ENCODE measurements at places on chromosomes 16 and 17. TPM values are rescaled to one million over a fixed set of nuclear protein-coding genes. Genes with fewer than 3 reads are reported as not detected.

Gene BIRC5
- total RNA-seq, result 30.9 TPM

Gene SCPEP1
- total RNA-seq, result 36.0 TPM

Gene MT4
- total RNA-seq, result not detected

Gene OR2C1
- not detected for total RNA-seq

Gene GUCY2D
- total RNA-seq, result 0.22 TPM

Gene MIS12
- 20.2 TPM for total RNA-seq

Gene ZDHHC1
- 9.6 TPM for total RNA-seq

GRCh38 chr16:17743158-17743557 lies 272.4 kb upstream of the XYLT1 start:
- no peak for DNase-seq

- DNase-seq, result peak; percentile 72
Measured at GRCh38 chr17:48593126-48593829, at the start of gene HOXB5. Gene HOXB5, minus strand, starts transcription at chr17:48593779. Its CDS starts 97 bp downstream, at chr17:48593682.

DNA sequence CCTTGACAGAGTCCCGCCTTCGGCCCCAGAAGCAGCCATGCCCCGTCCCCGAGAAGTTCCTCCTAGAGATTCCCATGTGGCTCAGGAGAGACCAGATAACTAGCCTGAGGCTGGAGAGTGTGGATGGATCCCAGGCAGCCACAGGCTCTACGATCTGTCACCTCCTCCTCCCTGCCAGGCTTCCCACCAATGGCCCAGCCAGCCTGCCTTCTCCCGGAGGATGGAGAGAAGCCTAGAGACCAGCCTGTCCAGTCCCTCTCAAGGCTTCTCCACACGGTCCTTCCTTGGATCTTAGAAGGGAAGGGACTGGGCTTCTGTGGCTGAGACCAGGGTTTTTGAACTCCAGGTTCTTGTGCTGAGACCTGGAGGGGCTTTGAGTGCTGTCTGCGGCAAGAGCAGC lies 1.6 kb upstream of the SMTNL2 start:
- DNase-seq, result no peak

GRCh38 chr17:27946513-27946912 lies 53.3 kb upstream of the LYRM9 start:
- DNase-seq, result no peak

DNA sequence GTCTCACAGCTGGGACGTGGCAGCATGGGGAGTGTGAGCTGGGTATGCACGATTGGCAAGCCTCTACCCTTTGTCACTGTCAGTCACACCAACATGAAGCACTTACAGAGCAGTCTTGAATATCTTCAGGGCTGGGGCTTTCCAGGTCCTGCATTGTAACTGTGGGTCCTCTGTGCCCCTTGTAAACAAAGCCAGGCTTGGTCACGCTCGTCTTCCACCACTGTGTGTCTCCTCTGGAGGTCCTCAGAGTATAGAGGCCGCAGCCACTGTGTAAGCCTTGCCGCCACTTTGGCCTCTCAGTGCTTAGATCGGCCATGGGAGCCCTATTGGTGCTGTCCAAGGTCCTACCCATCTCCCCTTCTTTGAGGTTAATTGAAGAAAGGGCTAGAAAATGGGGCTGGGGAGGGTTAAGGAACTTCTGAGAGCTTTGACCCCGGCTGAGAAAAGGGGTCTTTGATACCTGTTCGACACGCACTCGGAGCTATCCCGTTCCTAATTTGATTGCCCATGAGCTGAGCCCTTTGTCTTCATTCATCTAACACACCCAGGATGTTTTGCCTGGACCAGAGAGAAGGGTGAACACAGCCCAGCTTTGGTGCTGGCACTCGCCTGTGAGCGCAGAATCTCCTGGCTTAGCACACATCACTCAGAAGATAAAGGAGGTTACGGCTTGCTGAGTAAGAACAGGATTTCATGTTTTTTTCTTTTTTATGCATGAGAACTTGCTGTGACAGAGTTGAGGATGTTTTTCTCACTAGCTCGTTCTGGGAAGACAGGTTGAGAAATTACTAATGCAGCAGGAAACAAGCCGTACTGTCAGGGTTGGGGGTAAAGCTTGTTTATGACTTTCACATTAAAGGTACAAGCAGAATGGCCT lies 267.9 kb downstream of the CPPED1 start:
- no peak for DNase-seq

DNA sequence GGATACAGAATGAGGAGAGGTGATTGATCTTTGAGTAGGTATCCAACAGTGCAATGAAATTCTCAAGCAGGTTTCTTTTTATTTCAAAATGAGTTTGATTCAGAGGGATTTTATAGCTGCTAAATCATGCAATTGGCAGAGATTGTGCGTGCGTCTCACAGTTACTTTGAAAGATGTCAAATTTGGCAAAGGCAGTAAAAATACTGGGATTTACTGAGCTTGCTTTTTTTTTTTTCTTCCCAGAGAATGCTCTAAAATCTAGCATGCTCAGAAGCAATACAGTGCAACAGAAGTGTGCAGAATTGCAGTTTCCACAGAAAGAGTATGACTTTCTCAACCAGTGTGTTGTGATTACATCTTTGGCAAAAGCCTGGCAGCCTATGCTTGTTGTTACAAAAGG lies 410.7 kb upstream of the GOT2 start:
- DNase-seq, result no peak

- peak; percentile 69 for DNase-seq
Measured at GRCh38 chr16:53159781-53160436, 105.1 kb downstream of the CHD9 start.

- peak; percentile 62 for DNase-seq
Measured at GRCh38 chr16:30533748-30534367, 800 bp downstream of the ZNF747 start.

DNA sequence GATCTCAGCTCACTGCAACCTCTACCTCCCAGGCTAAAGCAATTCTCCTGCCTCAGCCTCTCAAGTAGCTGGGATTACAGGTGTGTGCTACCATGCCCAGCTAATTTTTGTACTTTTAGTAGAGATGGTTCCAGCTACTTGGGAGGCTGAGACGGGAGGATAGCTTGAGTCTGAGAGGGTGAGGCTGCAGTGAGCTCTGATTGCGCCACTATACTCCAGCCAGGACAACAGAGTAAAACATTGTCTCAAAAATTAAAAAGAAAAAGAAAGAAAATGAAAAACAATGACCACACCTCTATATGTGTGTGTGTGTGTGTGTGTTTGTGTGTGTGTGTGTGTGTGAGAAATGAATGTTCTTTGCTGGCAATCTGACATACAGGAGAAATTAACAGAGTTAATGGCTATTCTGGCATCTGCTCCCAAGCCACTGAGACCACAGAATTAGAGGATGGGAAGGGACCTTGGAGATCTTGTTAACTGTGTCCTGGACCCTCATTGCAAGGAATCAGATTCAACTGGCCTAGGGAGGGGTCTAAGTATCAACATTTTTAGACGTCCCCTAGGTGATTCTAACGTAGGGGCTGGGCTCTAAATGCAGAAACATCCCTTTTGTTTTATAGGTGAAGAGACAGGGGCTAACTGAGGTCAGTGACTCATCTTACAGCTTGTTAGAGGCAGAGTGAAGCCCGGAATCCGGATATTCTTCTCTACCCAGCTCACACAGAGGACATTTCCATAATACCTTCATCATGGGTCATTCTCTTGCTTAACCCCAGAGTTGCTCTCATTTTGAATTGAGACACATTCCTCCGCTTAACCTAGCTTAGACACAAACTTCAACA lies 16.4 kb upstream of the MARCHF10 start:
- DNase-seq, result peak; percentile 97

DNA sequence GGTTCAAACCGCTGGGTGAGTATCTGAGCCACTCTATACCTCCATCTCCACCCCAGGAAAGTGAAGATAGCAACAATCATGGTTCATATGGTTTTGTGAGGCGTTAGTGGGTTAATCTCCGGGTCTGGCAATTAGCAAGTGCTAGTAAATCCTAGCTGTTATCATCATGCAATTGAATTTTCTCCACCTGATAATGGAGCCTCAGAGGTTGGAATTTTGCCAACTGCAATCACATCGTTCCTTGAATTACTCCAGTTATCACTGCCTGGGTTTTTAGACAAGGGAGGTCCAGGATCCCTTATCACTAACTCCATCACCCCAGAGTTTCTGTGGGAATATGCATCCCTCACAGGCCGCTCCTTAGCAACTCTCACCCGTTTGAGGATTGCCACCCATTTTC lies 311.5 kb downstream of the RBFOX1 start:
- DNase-seq, result no peak

- no peak for DNase-seq
Measured at GRCh38 chr17:28724500-28725165, 1.4 kb downstream of the TLCD1 start.

GRCh38 chr16:31868691-31869167 lies 4.9 kb upstream of the ZNF267 start:
- peak; percentile 81 for DNase-seq

- peak; percentile 57 for DNase-seq
Measured at GRCh38 chr16:72050769-72051464, 3.4 kb upstream of the HP start.

- DNase-seq, result no peak
Measured at GRCh38 chr16:27303256-27304100, 10.3 kb upstream of the IL4R start.

- DNase-seq, result no peak
Measured at GRCh38 chr17:80803451-80804428, 187.9 kb upstream of the CHMP6 start.

GRCh38 chr16:69936751-69937211 lies 14.4 kb upstream of the CLEC18A start:
- DNase-seq, result no peak

GRCh38 chr17:77451245-77451893 lies 310.6 kb downstream of the SEC14L1 start:
- DNase-seq, result peak; percentile 78

GRCh38 chr17:17941015-17941414 lies 31.2 kb downstream of the TOM1L2 start:
- no peak for DNase-seq

GRCh38 chr17:5711344-5711743 lies 127.0 kb upstream of the NLRP1 start:
- no peak for DNase-seq
